ENCODE measurements at places on chromosomes 1 and 21.

- no peak for DNase-seq
Measured at GRCh38 chr21:28421716-28422524, 570.8 kb downstream of the LTN1 start.

GRCh38 chr1:226957714-226958113 is 17.6 kb downstream of the COQ8A start:
- DNase-seq = no peak

GRCh38 chr1:30508611-30509010 is 214.8 kb downstream of the MATN1 start:
- no peak for DNase-seq

GRCh38 chr1:173823781-173824314 is 625 bp upstream of the DARS2 start:
- DNase-seq = no peak

DNA sequence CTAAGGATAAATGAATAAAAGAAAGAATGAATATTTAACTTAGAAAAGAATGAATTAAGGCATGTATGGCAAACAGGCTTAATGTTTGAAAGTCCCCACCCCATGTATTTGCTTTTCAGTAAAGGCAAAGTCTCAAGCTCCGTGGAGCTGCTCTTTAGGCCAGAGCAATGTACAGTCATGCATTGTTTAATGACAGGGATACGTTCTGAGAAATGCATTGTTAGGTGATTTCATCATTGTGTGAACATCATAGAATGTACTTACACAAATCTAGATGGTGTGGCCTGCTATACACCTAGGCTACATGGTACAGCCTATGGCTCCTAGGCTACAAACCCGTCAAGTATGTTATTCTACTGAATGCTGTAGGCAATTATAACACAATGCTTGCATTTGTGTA is 51.6 kb upstream of the SPATA6 start:
- DNase-seq = no peak

GRCh38 chr1:93695411-93696005 is 13.9 kb upstream of the BCAR3 start:
- DNase-seq = no peak

GRCh38 chr1:229880271-229881170 is 186.5 kb upstream of the GALNT2 start:
- no peak for DNase-seq

DNA sequence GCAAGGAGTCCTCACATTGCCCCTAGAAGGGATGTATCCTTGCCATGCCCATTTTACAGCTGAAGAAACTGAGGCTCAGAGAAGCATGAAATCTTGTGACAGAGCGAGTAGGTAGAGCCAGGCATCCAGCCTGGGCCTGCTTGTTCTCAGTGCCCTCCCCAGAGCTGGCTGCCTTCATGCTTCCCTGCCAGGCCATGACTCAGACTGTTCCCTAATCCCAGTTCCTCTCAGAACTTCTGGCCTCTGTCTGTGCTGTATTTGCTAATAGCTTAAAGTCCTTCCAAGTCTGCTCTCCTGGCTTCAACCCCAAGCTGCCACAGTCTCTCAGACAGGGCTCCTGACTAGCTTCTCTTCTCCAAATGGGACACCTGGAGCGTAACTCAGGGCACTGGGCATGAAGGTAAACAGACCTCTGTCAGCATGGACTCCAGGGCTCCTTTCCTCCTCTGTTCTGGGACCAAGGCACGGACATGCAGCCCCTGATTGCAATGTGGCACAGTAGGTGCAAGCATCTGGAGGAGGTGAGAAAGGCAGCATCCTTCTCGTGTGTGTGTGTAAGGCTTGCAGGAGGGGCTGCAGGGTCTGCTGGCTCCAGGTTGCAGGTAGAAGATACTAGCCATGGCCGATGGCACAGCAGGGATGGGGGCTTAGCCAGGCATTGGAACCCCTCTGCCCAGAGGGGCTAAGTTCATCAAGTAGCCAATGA is 122.7 kb downstream of the HMGB4 start:
- DNase-seq = no peak

GRCh38 chr1:10839188-10839770 is 42.8 kb upstream of the CASZ1 start:
- DNase-seq = no peak

DNA sequence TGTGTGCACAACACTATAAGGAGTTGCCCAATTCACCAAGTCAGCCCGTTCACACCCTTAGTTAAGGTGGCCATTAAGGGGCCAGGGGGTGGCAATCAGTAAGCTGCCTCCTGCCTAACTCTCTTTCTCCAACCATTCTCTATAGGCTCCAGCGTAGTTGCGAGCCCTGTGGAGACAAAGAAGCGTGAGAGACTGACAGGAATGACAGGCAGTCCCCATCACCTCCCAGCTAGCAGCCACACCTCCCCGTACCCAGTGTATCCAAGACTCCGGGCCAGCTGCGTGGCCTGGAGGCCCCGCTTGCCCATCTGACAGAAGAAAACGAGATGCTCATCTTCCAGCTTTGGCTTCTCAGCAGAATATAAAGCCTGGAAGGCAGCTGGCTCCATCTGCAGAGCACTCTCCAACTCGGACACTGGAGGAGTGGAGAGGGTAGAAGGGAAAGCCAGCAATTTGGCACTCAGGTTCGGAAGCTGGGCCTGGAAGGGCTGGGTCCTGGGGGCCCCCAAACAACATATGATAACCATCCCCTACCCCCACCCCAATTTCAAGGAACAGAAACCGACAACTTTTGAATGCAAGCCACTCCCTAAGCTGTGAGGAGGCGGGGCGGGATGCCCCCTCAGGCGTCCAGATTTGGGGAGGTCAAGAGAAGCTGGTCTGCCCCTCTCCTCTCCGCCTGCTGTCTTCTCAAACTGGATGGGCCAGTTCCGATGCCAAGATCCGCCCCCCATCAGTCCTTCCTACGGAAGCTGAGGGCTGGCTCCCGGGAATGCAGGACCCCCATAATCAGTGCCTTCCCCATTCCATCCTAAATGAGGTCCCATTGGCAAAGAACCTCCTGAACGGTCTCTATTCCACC is 872 bp downstream of the TSTD1 start:
- no peak for DNase-seq

DNA sequence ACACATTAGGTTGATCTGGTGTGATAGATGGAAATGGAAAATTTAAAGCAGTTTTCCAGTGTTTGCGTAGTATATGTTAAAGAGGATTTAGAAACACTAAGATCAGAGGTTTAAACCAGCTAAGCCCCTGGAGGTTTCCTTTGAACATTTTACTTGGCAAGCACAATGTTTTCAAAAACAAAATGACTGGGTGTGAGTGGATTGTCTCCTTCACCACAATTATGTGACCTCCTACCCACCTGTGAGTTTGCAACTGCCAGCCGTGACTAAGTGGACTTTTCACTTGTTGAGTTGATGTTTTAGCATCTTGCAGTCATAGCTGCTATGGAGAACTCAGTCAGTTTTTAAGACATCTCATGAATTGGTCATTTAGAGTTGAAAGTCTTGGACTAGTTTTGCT is 4.7 kb downstream of the CCDC190 start:
- peak; percentile 91 for DNase-seq

GRCh38 chr1:180563026-180563827 is 4.5 kb downstream of the OVAAL start:
- peak; percentile 23 for DNase-seq

DNA sequence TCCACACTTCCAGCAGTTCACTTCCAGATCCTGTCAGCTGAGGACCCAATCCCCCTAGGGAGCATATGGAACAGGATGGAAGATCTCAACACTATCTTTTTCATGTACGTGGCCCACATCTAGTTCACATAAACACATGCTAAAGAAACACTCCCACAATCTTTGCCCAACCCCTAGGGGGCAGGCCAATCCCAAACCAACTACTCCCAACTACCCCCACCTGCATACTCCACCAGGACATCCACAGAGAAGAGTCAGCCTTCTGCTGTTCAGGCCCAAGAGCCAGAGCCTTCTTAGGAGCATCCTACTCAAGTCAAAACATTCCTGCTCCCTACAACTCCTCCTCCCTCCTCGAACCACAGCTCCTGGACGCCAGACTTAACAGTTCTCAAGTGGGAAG is 5.6 kb upstream of the SLC5A9 start:
- no peak for DNase-seq

Data from Caki2 (cell line).